Amniotic epithelial cell (primary cell): ENCODE measurements at places on chromosomes 12 and 14.
A peak's percentile ranks its signal among the peaks of the same experiment; 100 is the strongest.

DNA sequence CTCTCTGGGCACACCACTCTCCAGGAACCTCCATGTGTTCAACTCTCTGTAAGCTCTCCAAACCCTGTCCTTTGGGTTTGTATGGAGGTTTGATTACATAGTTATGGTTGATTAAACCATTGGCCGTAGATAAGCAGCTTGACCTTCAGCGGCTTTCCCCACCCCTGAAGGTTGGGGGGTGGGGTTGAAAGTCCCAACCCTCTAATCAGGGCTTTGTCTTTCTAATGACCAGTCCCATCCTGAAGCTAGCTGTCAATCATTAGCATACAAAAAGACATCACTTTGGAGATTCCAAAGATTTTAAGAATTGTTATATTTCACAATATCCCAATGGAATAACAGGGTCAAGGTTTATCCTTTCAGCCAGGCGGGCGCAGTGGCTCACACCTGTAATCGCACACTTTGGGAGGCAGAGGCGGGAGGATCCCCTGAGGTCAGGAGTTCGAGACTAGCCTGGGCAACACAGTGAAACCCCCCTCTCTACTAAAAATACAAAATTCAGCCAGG, 8.4 kb downstream of the FAM186A start:
- DNase-seq, result peak; percentile 12

- peak; percentile 17 for DNase-seq
These were observed 64.0 kb downstream of the SPTSSA start for GRCh38 chr14:34398024-34398423.

GRCh38 chr12:30438601-30439041, 257.0 kb downstream of the IPO8 start:
- no peak for DNase-seq

GRCh38 chr12:30859226-30859625, 67.3 kb upstream of the TSPAN11 start:
- DNase-seq, result no peak

GRCh38 chr12:102896067-102896466, 21.0 kb downstream of the PAH start:
- DNase-seq, result no peak

- no peak for DNase-seq
These were observed 49.8 kb upstream of the CCDC63 start for GRCh38 chr12:110796952-110797351.
